ENCODE measurements at places on chromosomes 16 and 17. TPM values are rescaled to one million over a fixed set of nuclear protein-coding genes. Genes with fewer than 3 reads are reported as not detected.

DNA sequence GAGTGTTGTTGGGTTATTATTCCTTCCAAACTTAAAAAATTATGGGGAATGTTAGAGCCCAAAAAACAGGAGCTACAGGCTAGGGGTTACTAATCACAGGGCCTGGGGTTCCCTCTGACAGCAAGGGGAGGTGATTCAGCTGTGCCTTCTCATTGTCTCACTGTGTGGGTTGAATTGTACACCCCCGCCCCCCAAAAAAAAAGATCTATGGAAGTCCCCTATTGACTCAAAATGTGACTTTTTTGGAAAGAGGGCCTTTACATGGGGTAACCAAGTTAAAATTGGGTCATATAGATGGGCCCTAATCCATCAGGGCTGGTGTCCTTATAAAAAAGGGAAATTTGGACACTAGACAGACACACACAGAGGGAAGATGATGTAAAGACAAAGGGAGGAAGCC lies 190.2 kb downstream of the SOX9 start:
- DNase-seq: no peak

DNA sequence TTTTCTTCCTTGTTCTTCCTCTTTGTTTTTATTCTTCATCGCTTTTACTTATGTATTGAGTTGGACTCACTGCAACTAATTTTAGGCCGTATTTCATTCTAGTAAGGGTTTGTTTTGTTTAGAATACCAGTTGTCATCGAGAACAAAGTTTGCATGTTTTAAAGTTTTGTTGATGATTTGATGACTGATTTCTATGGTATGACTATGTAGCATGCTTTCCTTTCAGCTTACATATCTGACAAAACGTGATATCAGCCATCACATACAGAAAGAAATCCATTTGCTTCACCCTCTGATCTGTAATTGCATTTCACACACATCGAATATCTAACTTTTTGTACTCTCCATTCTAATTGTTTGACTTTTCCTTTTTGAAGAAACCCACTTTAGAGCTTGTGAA lies 4.0 kb downstream of the PRKCA start:
- no peak for DNase-seq

DNA sequence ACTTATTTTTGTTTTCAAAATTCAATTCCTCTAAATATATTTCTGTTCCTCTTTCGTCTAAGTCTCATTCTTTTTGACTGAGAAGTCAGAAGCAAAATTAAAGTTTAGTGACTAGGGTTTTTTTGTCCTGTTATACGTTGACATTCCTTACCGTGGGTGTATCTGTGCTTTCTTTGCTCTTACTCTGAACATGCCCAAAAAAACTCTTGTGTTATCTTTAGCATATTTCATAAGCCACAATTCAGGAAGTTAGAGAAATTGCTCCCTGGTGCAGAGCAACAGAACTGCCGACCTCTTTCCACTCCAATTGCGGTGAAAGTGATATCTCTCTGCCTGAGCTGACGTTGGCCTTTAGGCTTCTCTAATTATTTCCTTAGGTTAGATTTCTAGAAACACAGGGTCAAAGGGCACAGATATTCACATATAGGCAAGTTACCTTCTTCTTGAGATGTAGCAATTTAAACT lies 65.7 kb downstream of the CENPV start:
- no peak for DNase-seq

- DNase-seq: no peak
Observed at GRCh38 chr17:61574542-61575351, 16.3 kb downstream of the NACA2 start.

GRCh38 chr17:79116575-79117368 lies 42.1 kb downstream of the ENGASE start:
- DNase-seq: no peak

GRCh38 chr16:79064256-79064972 lies 536.1 kb downstream of the MAF start:
- no peak for DNase-seq

Gene CLEC18B
- 1.3 TPM for total RNA-seq

GRCh38 chr17:41937970-41938954 lies 7.8 kb downstream of the ODAD4 start:
- DNase-seq: no peak

Gene GDPD3
- total RNA-seq: 4.9 TPM

Gene FBXW10
- total RNA-seq: 0.07 TPM

DNA sequence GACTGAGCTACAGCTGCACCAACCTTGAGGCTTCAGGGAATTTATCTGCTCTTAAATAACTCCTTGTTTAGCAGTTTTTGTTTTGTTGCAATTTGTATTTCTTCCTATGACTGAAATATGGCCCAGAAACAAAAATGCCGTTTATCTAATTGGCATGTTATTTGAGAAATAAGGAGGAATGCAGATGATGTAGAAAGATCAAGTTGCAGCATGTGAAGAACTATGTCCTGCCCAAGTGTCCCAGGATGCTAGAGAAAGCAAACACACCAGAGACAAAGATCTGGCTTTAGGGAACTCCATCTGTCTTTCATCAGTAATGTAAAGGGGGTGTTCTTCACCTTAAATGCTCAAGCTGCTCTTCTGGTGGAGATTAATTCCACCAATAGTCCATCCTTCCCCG lies 29.7 kb downstream of the USP31 start:
- DNase-seq: no peak

- no peak for DNase-seq
Observed at GRCh38 chr16:46629331-46630219, 8.4 kb upstream of the SHCBP1 start.

DNA sequence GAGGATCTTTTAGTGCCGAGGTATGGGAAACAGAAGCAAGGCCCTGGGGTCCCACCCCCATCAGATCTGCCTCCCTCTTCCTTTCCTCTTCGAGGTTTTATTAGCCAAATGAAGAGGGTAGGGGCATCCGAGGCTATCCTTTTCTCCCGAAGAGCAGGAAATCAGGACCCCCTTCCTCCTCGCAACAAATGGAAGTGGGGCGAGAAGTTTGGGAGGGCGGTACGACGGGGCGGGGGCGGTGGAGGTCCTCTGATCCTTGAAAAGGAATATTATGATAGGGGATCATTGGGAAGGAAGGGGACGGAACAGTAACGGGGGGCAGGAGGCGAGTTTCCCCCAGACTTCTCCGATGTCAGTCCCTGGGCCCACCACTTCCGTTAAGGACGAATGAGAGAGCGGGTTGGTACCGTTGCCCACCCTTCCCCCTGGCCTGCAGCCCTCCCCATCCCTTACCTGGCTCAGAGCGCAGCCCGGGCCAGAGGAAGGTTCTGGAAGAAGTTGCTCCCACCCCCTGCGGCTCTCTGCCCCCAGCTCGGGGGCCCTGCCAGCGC lies 309 bp downstream of the FOXJ1 start:
- DNase-seq: no peak

Gene FOXF1
- total RNA-seq: not detected

GRCh38 chr17:80970762-80971703 lies 20.6 kb upstream of the CHMP6 start:
- DNase-seq: no peak
